Astrocyte (in vitro differentiated cells and primary cell): ENCODE measurements at places on chromosomes 4 and X. TPM values are rescaled to one million over a fixed set of nuclear protein-coding genes. Genes with fewer than 3 reads are reported as not detected.

The PABPC1L2B gene
- 0.14 TPM in 1 of 2 replicates, not detected in the other for total RNA-seq

The GDPD2 gene
- not detected in 2 replicates for total RNA-seq

The TLR7 gene
- 0.07 TPM in 1 of 2 replicates, not detected in the other for total RNA-seq

The MAGEA4 gene
- not detected in 2 replicates for total RNA-seq

The DCLK2 gene
- total RNA-seq, result 6.2 and 6.9 TPM in 2 replicates
